NCI-H1417 (cell line): ENCODE measurements at places on chromosomes 3 and 15.

- no peak for DNase-seq
Observed at GRCh38 chr3:40262331-40262730, 47.2 kb upstream of the EIF1B start.

DNA sequence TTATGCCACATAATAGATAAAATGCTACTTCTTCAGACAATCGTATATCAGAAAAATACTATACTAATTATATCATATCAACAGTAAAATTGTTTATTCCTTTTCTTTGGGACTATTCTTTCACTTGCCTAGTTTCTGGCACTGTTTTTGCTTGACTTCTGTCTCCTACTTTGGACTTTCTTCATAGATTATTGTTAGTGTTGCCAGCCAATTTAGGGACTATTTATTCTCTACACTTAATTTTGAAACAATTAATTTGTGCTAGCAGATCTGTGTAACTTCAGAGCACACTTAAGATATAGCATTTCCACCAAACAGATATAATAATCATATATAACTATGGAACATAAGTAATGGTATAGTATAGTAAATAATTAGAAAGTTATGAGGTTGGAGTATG, 305.6 kb downstream of the CADM2 start:
- no peak for DNase-seq

DNA sequence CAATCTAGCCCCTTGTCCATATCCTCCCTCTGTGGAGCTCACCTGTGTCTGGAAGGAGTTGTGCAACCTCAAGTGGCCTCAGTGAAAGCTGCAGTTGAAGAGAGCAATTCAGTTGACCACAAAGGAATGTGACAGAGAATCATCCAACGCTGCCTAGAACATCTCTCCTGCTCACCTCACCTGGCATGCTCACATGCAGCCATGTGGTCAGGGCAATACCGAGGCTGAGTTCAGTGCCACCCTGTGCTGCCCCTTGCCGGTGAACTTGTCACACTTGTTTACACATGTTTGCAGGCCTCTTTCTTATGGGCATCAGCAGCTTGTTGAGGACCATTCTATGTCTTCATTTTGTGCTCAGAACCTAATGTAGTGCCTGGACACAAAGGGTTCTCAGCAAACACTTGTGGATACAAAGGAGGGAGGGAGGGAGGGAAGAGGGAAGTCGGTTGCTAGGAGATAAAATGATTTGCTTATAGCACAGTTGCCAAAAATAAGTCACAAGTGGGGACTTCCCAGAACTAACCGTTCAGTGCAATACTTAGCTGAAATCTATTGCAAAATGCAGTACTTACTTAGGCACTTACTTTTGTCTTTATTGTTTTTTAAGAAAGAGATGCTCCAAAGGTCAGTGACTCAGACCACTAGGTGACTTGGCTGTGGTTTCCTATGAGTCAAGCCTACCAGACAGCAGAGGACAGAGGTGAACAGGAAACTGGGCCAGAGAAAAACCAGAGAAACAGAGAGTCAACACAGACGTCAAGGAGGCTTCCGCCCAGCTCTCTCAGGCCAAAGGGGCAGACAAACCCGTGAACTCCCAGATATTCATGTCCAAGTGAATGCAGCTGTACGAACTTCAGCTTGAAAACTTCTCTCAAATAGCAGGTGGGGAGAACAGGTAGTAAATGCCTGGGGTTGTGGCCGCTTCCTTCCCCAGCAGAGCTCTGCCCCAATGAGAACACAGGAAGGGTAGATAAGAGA, 227.8 kb upstream of the CTNNB1 start:
- DNase-seq: peak; percentile 68

DNA sequence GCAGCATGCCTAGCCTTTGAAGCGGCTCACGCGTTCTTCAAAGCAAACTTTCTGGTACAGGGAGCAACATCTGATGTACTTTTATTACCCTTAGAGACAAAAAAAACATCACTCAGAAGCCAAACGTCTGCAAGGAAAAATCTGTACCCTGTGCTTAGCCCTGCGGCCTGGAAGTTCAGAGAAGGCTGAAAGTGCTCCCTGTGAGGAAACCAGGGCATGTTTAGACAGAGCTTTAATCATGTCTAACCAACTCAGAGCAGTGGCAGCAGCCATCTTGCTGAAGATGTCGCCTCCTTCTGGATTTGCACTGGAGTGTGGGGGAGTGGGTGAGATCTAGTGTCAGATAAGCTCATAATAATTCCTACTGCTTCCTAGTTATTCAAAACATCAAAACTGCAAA, 170.4 kb downstream of the P3H2 start:
- DNase-seq: no peak

DNA sequence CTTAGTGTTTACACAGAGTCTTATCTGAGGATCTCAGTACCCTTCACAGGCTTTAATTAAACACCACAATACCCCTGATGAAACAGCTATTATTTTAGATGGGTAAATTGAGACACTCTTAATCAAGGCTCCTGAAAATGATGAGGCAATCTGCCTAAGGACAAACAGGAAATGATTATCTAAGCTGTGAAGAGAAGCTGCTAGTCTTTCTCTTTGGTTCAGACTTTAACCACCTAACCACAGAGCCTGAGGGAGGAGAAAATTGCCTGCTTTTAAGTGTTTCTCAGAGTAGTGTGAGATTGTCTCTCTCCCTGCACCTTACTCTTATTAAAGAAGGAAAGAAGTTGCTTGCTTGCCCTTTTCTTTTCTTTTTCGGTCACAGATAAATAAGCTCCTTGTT, 364.3 kb upstream of the ADAMTS9 start:
- DNase-seq: peak; percentile 56

DNA sequence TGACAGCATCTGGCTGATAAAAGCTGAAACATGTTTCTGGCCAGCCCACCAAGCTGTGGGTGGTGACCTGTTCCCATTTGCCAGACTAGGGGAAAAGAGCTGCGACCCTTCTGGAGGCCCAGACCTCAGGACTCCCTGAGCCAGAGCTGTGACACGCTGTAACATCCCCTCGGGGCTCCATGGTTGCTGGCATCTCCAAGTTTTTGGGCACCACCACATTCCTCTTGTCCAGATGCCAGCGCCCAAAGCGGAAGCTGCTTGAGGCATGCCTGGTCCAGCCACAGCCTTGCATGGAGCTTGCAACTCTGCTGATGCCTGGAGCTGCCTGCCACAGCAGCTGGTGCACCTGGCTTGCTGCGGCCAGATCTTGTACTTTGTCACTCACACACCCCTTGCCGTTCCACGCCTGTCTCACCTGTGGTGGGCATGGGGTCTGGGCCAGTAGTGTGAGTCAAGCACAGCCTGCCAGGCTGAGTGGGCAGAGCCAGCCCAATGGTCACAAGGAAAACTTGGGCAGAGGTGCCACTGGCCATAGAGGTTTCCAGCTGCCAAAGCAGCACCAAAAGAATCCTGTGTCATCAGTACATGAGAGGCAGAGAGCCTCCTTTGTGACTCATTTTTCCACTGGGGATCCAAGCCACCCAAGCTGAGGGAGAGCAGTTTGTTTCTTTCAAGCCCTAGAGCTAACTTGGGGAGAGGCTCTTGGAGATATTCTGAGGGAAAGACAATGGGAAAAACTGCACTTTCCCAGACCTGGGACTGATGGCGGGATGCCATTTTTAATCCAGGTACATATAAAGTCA, 45.7 kb upstream of the PTX3 start:
- DNase-seq: no peak

DNA sequence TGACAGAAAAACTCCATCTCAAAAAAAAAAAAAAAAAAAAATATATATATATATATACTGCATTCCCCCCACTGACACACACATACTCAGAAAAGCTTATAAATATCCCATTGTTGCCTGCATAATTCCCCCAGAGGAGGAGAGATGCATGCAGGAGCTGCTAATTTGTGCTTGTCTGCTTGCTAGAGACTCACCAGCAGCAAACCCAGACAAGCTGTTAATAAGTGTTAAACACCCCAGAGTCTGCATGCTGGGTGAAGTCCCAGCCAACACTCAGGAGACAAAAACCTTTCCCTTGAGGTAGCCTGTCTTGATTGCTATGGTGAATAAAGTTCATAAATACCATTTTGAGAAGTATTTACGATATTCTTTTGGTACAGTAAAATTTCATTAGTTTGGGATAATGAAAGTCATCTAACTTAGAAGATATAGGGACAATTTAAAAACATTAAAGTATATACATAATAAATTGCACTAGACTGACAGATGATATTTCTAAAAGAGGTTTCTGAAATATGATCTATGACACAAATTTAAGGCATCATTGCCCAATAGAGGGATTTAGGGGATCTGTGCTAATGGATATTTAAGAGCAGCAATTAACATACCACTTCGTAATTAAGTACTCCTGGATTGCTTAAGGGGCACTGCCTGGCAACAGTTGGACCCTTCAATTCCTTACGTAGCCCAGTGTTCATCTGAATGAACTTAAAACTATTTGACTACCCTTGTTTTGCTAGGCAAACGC, 400.0 kb upstream of the C2CD4B start:
- peak; percentile 68 for DNase-seq

DNA sequence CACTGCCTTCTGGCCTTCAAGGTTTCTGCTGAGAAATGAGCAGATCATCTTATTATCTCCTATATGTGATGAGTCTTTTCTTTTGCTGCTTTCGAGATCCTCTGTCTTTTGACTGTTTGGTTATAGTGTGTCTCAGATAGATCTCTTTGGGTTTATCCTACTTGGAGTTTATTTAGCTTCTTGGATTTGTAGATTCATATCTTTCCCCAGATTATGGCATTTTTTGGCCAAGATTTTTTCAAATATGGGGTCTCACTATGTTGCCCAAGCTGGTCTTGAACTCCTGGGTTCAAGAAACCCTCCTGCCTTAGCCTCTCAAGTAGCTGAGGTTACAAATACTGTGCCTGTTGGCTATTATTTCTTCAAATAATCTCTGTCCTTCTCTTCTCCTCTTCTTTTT, 150.3 kb downstream of the PDE8A start:
- no peak for DNase-seq

- no peak for DNase-seq
Observed at GRCh38 chr15:70283511-70283910, 185.8 kb upstream of the TLE3 start.

DNA sequence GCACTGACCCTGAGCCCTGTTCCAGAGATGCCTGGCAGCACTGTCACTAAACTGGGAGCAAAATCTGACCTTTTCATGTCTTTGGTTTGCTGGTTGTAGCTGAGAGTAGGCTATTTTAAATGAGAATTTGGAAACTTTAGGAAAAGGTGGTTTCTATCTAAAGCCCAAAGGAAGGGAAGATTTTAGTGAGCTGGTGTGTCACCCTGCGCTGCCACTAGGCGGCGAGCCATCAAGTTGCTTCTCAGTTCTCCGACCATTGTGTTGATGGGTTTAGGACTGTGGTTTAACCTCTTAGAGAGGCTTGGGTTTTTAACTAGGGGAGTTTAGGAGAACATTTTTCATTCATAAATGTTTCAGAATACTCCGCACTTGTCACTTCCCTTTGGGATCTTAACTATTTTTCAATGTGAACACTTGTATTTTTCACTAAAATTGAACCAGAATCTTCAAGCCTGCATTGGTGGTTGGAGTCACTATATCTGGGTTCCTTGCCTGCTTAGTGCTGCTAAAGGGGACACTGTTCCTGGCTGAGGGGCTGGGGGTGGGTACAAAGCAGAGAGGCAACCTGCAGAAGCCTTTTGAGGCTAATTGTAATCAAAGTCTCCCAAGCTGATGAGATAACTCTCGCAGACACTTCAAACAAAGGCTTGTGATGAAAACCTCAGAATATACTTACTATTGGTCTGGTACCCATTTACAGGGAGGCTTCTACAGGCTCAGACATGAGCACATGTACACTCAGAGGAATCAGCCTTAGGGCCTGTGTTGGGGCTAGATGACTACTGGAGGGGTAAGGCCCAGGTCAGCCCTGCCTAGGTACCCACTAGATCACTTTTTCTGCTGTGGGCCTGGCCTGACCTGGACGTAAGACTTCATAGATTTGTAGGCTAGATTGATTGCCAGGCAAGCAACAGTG, 16.8 kb downstream of the EXOSC7 start:
- DNase-seq: no peak

- no peak for DNase-seq
Observed at GRCh38 chr3:28994161-28994905, 286.5 kb upstream of the RBMS3 start.

DNA sequence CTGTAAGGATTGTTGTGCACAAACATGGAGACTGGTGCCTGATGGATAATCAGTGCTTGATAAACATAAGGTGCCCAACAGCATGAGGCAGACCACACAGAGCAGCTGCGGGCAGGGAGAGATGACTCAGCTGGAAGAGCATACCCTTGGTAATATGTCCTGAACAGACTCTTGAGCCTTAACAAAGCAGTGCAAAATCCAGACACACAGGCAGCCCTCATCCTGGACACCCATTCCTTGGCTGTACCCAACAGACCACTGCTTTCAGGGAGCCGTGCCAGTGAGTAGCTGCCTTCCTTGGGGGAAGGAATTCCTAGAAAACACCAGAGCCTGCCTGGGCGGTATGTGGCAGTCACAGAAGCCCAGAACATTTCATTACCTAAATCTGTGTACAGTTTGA, 156.2 kb downstream of the CLSTN2 start:
- no peak for DNase-seq

DNA sequence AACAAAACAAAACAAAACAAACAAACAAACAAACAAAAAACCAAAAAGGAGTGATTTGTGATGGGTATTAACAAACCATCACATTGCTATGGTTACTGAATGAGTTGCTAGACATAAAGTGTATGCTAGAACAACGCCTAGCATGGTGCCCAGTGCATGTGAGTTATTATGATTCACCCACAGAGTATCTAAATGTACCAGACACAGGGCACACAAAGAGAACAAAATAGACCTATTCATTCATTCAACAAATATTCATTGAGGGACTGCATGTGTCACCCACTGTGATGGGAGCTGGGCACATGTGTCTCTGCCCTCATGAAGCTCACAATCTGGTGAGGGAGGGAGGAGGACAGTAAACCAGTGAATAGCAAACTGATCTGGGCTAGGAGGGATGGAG, 11.6 kb upstream of the ACAN start:
- DNase-seq: no peak

- no peak for DNase-seq
Observed at GRCh38 chr15:65901336-65901735, 32.0 kb downstream of the RAB11A start.

DNA sequence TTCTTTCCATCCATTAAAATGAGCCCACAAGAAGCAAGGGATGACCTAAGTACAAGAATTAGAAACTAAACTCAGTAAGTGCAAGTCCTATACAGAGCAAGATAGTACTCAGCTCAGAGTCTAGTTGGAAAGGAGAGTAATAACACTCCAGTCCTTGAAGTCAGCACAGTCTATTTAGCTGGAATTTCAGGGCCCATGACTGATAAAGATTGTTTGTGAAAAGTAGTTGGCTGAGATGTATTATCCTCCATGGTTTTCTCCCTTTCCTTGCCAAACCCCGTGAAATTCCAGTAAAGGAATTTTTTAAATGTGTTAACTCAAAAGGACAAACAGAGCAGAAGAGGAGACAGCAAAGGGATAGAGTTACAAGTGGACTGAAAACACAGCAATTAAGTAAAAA, 127.2 kb upstream of the STT3B start:
- no peak for DNase-seq

DNA sequence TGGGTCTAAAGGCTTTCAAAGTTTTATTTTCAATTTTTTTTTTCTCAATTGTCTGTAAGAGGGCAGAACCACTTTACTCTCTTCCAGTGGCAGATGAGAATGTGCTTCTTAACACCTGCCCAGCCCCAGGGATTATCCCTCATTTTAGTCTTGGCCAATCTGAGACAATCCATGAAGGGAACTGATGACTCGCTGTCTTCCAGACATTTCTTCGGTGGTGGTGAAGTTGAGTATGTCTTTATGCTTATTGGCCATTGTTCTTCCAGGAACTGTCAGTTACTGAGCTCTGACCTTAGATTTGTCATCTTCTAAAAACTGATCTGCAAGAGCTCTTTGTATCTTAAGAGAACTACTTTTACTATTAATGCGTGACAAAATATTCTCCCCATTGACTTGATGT, 139.5 kb downstream of the TJP1 start:
- no peak for DNase-seq

GRCh38 chr3:141285570-141285969, 53.9 kb downstream of the PXYLP1 start:
- DNase-seq: no peak
